ENCODE measurements at places on chromosomes 1 and 21.
A peak's percentile ranks its signal among the peaks of the same experiment; 100 is the strongest.

DNA sequence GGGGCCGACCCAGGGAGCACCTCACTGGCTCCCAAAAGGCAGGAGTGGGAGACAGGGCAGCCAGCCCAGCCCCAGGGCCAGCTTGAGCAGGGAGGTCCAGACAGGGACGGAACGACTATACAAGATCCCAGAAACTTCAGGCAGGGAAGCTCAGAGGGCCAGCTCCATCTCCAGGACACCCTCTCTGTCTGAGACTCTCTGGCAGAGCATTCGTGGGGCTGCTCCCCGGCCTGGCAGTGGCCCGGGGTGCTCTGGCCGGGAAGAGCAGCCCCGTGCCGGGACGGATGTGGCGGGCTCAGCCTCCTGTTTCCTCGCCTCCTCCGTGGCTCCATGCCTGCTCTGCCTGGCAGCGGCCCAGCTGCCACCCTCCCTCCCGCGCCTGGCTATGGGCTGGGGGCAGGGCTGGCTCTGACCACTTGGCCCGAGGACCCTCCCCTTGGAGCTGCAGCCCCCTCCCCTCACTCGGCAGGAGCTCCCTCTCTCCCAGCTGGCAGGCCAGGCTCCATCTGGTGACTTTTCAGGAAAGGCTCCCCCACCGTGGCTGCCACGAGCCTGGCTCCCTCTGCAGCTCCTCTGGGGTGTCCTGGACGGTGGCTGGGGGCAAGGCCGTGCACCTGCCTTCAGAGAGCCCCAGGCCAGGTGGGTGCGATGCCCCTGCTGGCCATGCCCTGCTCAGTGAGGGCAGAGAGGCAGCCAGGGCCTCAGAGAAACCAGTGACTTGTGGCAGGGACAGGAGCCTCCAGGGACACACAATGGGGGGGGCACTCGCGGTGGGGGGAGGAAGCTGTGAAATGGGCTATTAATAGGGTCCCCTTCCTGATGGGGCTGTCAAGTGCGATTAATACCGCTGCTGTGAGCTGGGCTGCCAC is 5.6 kb upstream of the PLCH2 start:
- DNase-seq = no peak

GRCh38 chr1:244920911-244921761 is 56.8 kb upstream of the HNRNPU start:
- peak; percentile 26 for DNase-seq

- DNase-seq = peak; percentile 100
Observed at GRCh38 chr1:86913896-86914600, at the start of gene SELENOF. SELENOF (minus strand) TSS chr1:86914126; CDS start chr1:86914111, 15 bp downstream.

GRCh38 chr1:57546549-57547330 is 122.9 kb upstream of the DAB1 start:
- no peak for DNase-seq

DNA sequence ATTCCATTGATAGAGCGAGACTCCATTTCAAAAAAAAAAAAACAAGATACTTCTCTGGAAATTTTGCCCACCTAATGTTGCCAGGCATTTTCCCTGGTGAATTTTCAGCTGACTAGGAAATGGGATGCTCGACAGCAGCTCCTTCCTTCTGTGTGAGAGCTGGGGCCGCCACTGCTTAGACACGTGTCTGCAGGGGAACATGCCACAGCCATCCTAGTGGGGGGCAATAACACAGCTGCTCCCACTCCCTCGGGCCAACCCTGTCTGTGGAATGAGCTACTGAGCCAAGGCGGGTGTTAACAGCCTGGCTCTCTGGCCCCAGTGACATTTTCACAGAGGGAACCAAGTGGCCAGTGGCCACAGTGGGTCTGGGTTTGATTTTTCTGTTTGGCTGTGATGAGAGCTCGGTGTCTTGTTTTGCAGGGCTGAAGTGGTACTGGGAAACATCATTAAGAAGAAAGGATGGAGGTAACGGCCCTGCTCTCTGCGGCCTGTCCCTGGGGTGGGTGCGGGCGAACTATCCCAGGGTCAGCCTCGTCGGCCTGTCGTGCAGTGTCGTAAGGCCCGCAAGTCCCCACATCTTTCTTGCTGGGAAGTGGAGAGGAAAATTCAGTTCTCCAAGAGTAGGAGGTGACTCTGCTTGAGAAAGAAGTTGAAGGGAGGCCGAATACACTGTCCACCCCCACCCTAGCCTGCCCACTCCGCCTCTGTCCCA is 39.2 kb downstream of the KCNAB2 start:
- no peak for DNase-seq

GRCh38 chr1:154956544-154956941 is 644 bp upstream of the PBXIP1 start:
- DNase-seq = no peak

- no peak for DNase-seq
Observed at GRCh38 chr1:31799196-31799894, 16.5 kb downstream of the SPOCD1 start.

- DNase-seq = no peak
Observed at GRCh38 chr21:45407629-45408247, 2.8 kb downstream of the COL18A1 start.

DNA sequence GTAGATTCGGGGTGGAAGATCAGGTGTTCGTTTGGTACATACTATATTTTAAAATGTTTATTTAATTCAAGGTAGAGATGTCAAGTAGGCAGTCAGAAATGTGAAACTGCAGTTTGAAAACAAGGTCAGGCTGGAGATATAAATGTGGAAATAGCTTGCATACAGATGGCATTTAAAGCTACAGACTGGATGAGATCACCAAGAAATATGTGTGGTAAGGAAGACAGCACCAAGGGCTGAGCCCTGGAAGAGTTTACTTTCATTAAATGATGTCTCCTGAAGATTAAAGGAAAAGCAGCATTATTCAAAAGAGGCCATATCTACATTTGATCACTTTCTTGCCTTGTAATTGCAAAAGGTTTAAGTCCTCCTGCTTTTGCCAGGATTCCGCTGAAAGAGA is 271.3 kb downstream of the PTBP2 start:
- no peak for DNase-seq

- DNase-seq = no peak
Observed at GRCh38 chr1:86928819-86929218, 14.4 kb downstream of the HS2ST1 start.

- peak; percentile 100 for DNase-seq
Observed at GRCh38 chr1:145891587-145892485, 6.2 kb upstream of the ANKRD35 start.

DNA sequence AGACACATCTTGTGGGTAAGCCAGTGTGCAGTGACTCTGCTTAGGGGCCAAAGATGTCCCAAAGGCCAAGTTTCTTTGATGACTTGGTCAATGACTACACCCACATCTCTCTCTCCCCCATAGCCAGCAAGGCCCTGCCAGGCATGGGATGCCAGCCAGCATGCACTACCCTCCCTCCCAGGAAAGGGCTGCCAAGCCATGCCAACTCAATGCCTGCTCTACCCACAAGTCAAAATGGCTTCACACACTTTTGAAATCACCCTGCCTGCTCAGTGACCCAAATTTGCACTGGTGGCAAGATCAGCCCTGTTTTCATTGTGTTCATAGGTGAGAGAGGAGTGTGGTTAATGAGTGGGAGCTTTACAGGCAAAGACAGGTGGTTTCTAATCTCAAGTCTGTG is 112.5 kb downstream of the MATN1 start:
- no peak for DNase-seq

DNA sequence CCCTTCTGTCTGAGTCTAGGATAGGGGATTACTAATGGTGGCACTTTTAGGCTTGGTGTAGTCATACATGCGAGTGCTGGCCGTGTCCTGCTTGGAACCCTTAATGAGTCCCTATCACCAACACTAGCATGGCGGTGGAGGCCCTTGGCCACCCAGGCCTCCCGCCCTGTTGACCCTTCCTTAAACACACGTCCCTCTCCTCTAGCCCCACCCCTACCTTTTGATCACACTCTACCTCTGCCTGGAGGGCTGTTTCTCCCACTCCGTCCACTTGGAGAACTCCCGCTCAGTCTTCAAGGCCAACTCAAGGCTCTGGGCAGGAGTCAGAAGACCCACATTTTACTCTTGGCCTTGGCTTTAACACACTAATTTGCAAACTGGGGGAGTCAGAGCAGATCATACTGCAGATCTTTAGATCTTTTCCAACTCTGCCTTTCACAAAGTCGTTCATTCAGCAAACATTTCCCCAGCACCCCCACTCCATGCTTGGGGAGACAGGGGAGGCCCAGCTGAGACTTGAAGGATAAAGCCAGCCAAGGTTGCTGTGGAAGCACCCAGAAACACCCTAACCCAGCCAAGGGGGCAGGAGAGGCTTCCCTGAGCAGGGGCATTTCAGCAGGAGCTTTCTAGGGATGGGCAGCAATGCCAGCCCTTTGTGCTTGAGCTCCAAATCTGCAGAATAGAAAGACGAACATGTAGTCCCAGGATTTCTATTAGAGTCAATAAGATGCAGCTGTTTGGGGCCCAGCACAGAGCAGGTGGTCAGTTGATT is 1.9 kb downstream of the PODN start:
- DNase-seq = no peak

DNA sequence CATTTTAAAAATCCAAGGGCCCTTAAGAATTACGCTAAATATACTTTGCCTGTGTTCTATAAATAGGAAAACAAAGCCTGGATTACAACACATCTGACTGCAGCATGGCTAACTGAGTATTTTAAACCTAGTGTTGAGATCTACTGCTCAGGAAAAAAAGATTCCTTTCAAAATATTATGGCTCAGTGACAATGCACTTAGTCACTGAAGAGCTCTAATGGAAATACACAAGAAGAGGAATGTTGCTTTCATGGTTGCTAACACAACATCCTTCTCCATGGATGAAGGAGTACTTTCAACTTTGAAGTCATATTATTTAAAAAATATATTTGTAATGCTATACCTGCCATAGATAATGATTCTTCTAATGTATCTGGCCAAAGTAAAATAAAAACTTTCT is 248.3 kb upstream of the NEGR1 start:
- peak; percentile 18 for DNase-seq

DNA sequence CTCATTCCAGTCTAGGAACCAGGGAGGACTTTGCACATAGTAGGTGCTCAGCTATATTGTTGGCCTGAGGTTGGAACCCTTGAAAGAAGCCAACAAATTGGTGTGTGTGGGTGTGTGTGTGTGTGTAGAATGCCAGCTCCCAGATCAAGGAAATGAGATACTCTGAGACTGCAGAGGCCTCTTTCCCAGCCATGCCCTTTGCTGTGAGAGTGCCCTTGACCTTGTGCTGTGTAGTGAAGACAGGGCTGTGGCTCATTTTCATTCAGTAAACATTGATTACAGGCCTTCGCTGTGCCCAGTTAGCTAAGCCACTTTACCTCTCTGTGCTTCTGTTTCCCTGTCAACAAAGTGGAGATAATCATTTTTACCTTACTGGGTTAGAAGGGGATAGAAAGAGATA is 3.2 kb downstream of the CYP4B1 start:
- no peak for DNase-seq

- peak; percentile 28 for DNase-seq
Observed at GRCh38 chr1:205961991-205962820, 18.9 kb upstream of the SLC26A9 start.

GRCh38 chr1:1260843-1261560 is 12.7 kb downstream of the UBE2J2 start:
- DNase-seq = no peak

DNA sequence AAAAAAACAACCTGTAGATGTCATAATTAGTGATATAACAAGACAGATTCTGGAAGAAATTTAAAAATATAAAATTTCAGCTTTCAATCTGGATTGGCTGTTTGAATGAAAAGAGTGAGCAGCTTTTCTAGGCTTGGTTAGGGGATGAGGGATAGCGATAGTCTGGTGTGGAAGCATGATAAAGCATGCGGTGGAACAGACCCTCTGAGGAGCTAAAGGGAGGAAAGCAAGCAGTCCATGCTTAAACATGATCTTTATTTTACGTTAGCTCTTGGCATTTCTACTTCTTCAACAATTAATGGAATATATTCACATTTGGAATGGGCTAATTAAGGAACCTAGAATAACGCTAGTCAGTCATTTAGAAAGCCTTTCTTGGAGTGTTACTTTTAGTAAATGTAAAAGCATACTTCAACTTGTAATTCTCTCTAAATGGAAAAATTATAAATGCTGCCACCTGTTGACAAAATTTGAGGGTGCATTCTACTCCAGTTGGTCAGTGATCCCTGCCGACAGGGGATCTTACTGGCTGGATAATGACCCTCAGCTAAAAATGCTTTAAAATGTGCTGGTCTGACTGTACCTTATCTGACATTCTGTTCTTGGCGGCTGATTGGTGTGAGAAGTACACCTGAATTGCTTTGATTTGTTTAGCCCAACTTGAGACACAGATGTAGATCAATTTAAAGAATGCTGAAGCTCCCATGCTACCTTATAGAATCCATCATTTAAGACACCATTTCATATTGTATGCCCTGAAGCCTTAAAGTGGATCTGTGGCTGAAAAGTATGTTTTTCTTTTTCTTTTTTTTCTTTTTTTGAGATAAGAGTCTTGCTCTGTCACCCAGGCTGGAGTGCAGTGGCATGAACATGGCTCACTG is 61.2 kb downstream of the AK4 start:
- DNase-seq = peak; percentile 40

All from LHCN-M2 (cell line).